ENCODE measurements at places on chromosomes 6 and 20. TPM values are rescaled to one million over a fixed set of nuclear protein-coding genes. Genes with fewer than 3 reads are reported as not detected.

The CD93 gene
- 1.0 TPM for total RNA-seq

The CRISP3 gene
- total RNA-seq: not detected

The TMEM217 gene
- total RNA-seq: 4.0 TPM

The C4B gene
- total RNA-seq: 2.3 TPM

The CLIC5 gene
- total RNA-seq: 3.5 TPM

The DEF6 gene
- 3.2 TPM for total RNA-seq

The COL9A1 gene
- not detected for total RNA-seq

The THBS2 gene
- 28.6 TPM for total RNA-seq

The COL10A1 gene
- total RNA-seq: not detected

The SYNDIG1 gene
- total RNA-seq: 0.67 TPM

The SLC44A4 gene
- 17.7 TPM for total RNA-seq

The TFAP2D gene
- total RNA-seq: not detected

The SLC22A7 gene
- total RNA-seq: not detected

- DNase-seq: no peak
Observed at GRCh38 chr20:63343460-63344445, 17.4 kb downstream of the CHRNA4 start.

GRCh38 chr6:15386110-15386755 is 140.4 kb downstream of the JARID2 start:
- DNase-seq: no peak

- DNase-seq: no peak
Observed at GRCh38 chr6:160520043-160520904, 143.8 kb downstream of the LPA start.

DNA sequence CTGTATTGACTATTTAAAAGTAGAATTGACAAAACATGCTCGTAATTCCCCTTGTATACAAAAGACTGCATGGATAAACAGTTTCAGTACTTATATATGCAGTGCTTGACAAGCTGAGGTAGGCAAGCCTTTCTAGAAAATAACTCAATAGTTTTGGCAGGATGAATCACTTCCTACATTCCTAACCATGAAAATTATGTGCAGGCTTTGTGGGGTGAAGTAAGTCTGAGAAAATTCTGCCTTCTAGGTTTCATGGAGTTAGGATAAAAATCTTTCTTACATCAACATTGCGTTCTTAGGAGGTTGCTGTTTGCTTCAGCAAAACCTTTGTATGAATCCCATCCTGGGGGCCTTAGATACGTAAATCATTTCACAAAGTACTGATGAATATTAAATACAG is 801.4 kb upstream of the EYS start:
- DNase-seq: no peak

- DNase-seq: no peak
Observed at GRCh38 chr6:56659721-56660380, 17.2 kb upstream of the DST start.

GRCh38 chr6:138309695-138310094 is 68.0 kb upstream of the SMIM28 start:
- no peak for DNase-seq

- no peak for DNase-seq
Observed at GRCh38 chr6:14727494-14728395, 518.1 kb upstream of the JARID2 start.

DNA sequence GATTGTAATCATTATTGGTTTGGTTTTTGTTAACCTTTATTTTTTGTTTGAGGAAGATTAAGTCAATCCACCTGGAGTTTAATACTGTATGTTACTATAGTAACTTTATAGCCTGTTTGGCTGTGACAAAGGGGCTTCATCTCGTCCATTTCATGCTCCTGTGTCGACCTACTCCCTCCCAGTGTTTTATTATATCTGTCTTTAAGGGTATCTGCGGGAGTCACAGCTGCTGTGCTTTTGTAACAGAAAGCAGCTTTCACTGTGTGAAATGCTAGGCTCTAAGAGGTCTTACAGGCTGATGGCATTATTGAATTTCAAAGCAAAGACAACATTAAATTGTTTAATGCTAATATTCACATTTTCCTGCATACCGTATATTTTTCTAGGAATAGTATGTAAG is 698.0 kb upstream of the POU3F2 start:
- no peak for DNase-seq

GRCh38 chr20:58238490-58238889 is 10.0 kb upstream of the ANKRD60 start:
- DNase-seq: no peak

GRCh38 chr20:5895626-5896025 is 54.7 kb downstream of the TRMT6 start:
- DNase-seq: no peak

DNA sequence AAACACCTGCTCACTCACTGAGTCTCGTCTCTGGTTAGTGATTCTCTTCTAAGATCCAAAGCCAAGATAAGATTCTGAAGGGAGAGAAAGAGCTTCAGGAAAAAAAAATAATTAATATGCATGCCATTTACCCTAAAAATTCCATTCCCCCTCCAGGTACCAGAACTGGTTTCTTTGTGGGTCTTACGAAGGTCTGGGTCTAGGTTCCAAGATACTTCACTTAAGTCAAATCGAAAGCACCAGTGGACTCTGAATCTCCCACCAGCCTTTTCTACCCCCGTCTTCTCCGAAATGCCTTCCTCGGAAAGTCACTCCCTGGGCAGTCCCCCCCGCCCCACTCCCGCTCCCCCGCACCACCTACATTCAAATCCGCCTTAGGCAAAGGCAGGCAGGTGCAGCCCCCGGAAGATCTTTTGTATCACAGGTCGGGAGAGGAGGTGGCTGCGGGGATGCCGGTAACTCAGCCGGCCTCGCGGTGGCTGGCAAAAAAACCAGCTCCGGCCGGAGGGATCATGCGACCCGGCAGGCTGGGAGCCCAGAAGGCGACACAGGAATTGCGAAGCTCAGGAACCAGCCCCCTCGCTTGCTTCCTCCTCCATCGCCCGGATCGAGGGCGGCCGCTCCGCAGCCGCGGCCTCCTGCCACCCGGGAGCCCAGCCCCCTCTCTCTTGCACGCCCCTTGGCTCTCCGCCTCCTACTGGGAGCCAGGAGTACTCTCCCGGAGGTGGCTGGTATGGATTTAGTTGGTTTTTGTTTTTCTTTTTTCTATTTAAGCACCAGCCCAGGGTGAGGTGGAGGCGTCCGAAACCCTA is at the start of gene BCL2L1:
BCL2L1 (minus strand) TSS at position 612 of the 812 bp plus-strand sequence. CDS start 650 bp downstream, outside the sequence.
- no peak for DNase-seq

GRCh38 chr6:71139249-71139648 is 149.4 kb upstream of the OGFRL1 start:
- peak; percentile 62 for DNase-seq

GRCh38 chr6:79335133-79335674 is 100.7 kb upstream of the HMGN3 start:
- DNase-seq: no peak

GRCh38 chr6:49986551-49986950 is 17.1 kb upstream of the DEFB113 start:
- DNase-seq: no peak

DNA sequence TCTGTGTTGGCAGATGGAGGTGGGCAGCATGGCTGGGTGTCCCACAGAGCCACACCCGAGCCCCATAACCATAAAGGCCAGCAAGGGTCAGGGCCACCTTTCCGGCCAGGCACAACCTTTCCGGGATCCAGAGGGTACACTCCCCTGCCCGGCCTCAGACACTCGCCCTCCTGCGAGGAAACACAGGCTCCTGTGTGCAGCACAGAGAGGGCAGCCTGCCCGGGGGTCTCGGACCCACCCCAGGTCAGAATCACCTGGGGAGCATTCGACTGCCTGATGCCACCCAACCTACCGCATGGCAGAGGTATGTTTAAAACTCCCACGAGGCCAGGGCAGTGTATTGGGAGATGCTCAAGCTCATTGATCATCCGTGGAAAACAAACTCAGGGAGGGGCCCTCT is 260.3 kb downstream of the TAF4 start:
- DNase-seq: no peak

DNA sequence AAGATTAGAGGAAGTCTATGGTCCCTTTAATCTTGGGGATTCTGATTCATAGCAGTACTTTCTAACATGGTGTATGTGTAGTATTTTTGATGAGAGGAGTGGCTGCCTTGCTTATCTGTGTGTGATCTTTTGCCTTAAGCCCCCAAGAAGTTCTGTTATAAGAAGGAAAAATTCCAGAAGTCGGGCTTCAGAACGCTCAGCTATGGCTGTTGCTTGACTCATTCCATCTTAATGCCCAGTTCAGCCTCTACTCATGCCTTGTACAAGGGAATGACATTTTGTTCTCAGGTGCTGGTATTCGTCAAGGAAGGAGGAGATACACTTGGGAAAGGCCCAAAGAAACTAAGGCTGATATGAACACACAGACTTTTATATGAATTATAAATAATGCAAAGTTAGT is 713.0 kb upstream of the MARCKS start:
- no peak for DNase-seq

DNA sequence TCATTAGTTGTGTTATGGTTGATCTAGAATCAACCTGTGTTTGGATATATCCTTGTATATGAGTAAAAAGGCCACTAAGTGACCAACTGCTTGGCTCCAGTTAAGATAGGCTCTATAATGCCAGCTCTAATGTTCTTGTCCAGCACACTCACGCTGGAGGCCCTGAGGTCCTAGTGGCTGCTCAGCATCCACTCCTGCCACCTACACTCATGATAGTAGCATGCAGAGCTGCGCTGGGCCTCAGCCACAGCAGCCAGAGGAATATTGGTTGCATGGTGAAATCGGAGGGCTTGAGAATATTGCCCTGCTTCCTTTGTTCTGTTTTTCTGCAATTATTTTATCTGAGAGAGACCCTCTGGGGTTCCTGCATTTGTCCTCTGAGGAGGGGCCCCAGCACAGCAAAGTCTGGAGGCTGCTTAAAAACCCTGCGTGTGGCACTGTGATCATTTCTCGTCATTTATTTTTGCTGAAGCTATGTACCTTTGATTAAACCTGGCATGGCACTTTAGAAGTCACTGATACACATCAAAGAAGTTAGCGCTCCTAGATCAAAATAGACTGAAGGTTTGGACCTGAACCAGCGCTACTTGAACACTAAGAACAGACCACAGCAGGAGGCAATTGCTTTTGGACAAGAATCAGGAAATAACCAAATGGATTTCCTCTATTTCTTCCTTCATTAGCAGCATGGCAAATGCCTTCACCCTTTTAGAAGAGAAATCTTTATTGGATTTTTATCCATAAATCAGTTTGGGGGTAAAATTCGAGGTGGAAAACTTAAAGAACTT is 398.4 kb upstream of the ID4 start:
- DNase-seq: no peak

DNA sequence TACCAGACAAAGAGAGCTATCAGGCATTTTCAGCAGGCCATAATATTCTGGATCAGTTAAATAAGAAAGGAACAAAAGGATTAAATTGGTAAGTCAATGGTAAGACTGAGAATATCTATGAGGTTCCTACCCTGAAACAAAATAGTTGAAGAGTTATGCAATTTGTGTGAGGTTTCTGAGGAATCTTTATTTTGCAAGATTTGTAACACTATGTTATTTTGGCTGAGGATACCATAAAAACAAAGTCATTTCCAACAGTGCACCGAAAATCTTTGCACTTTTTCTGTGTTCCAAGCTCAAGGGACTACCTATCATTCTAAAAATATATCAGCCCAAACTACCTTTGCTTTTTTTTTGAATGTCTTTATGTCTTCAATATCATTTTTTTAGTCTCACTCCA is 383.3 kb upstream of the CITED2 start:
- no peak for DNase-seq
